ENCODE measurements at places on chromosomes 16 and 17.

DNA sequence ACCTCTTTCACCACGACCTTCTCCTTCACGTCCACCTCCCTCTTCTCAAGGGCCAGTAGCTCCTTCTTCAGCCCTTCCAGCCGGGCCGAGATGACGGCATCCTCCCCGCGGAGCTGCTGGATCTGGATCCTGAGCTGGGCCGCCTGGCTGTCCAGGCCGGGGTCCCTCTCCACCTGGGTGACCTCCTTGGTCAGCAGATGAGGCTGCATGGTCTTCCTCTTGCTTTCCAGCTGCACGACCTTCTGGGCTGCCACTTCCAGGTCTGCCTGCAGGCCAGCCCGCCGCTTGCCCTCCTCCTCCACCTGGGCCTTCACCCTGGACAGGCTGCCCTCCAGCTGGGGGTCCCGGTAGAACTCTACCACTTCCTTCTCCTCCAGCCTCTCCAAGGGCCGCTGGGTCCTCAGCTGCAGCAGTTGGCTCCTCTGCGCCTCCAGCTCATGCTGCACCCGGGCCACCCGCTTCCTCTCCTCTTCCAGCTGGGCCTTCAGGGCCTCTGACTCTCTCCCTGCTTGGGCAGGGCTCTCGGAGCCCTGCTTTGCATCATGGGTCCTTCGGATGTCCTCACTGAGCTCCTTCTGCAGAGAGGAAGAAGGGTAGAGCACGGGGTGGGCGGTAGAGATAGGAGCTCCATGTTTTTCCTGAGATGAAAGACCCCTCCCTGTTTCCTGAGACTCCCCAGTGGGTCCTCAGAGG lies 9.5 kb downstream of the CDK3 start:
- DNase-seq, result no peak

DNA sequence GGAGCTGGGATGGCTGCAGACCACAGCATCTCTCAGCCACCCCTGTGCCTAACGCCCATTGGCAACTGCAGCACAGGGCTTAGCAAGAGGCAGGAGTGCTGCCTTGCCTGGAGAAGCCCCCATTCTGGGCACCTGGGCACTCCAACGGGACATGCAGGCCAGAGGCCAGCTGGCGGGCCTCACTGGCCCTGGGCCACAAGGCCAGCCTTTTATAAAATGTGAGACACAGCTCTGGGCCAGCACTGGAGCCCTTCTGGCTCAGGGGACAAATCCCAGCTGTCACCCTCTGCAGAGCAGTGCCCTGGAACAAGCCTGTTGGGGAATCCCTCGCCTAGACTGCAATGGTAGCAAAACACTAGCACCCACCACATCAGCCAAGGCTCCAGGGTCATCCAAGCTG lies 171.8 kb downstream of the WSCD1 start:
- no peak for DNase-seq

DNA sequence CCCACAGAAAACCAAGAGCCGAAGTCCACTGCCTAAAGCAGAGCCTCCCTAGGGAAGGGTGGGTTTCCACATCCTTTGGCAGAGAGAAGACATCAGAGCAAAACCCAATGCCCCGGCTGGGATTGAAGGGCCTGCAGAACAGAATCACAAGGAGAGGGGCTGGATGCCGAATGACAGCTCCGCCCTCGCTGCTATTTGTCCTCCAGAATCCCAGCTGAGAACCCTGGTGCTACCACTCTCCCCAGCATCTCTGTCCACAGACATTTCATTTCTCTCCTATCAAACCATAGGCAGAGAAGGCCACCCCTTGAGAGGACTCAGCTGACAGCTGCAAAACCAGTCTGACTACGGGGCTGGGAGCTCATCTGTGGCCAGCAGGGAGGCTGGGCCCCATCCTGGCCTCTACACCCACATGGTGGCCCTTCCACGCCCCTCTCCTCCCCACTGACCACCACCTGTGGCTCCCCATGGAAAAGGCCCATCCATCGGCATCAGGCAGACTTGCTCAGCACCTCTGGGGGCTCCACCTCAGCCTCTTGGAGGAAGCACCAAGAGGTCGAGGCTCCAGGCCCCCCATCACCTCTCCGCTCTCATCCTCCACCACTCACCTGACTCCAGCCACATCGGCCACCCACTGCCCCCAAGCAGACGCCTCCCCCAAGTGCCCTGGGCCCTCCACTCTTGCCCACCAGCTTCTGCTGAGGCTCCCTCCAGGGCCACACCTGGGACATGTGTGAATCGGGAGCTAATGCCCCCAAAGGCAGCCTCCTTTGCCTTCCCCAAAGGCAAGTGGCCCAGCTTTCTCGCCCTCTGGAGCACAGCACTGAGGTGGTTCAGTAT lies 288.5 kb downstream of the C16orf95 start:
- DNase-seq, result no peak

GRCh38 chr16:30924076-30924912 lies 922 bp downstream of the FBXL19 start:
- no peak for DNase-seq

- no peak for DNase-seq
These were observed 6.1 kb downstream of the TBX21 start for GRCh38 chr17:47739150-47739549.

- DNase-seq, result peak; percentile 33
These were observed 34.4 kb downstream of the C16orf78 start for GRCh38 chr16:49407873-49408550.

DNA sequence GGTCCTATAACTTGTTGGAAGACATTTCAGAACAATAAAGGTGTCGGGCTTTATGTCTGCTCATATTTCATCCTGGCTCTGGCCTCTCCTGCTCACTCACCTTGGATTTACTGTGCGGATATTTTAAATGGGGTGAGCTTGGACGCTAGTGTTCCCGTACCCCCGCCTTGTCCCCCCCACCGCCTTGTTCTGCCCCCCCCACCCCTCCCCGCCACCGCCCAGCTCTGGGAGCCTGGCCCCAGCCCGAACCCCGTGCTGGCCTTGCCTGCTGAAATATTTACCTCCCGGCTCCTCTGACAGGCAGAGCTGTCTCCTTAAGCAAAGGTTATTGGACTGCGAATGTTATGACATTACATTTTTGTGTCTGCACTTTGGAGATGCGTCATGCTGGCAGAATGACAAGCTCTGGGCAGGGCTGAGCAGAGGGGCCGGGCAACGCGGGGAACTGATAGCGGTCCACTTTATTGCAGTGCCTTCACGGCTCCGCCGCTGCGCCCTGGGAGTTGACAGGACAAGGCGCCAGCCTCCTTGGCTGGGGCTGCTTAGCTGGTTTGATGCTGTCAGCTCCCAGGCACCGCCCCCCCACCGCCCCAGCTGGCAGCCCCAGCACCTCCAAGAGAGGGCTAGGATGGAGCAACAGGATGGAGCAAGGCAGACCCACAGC lies 222.5 kb upstream of the GSE1 start:
- no peak for DNase-seq

- DNase-seq, result no peak
These were observed 102.4 kb downstream of the SPECC1 start for GRCh38 chr17:20111538-20111937.

DNA sequence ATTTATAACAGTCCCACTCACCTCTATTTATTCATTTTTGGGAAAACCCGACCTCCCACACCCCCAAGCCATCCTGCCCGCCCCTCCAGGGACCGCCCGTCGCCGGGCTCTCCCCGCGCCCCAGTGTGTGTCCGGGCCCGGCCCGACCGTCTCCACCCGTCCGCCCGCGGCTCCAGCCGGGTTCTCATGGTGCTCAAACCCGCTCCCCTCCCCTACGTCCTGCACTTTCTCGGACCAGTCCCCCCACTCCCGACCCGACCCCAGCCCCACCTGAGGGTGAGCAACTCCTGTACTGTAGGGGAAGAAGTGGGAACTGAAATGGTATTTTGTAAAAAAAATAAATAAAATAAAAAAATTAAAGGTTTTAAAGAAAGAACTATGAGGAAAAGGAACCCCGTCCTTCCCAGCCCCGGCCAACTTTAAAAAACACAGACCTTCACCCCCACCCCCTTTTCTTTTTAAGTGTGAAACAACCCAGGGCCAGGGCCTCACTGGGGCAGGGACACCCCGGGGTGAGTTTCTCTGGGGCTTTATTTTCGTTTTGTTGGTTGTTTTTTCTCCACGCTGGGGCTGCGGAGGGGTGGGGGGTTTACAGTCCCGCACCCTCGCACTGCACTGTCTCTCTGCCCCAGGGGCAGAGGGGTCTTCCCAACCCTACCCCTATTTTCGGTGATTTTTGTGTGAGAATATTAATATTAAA lies 638 bp upstream of the TMEM88 start:
- no peak for DNase-seq

GRCh38 chr16:53083119-53083518 lies 28.3 kb downstream of the CHD9 start:
- no peak for DNase-seq

DNA sequence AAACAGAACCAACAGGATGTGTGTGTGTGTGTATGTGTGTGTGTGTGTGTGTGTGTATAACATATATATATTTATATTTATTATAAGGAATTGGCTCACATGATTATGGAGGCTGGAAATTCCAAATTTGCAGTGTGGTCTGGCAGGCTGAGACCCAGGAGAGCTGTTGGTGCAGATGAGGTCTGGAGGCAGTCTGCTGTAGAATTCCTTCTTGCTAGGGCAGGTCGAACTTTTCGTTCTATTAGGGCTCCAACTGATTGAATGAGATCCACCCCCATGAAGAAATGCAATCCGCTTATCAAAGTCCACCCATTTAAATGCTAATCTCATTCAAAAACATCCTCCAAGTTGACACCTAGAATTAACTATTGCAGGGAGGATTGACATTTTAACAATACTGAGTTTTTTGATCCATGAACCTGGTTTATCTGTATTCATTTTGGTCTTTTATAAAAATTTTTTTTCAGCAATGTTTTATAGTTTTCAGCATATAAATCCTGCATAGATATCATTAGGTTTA lies 85.0 kb downstream of the CYLD start:
- no peak for DNase-seq

DNA sequence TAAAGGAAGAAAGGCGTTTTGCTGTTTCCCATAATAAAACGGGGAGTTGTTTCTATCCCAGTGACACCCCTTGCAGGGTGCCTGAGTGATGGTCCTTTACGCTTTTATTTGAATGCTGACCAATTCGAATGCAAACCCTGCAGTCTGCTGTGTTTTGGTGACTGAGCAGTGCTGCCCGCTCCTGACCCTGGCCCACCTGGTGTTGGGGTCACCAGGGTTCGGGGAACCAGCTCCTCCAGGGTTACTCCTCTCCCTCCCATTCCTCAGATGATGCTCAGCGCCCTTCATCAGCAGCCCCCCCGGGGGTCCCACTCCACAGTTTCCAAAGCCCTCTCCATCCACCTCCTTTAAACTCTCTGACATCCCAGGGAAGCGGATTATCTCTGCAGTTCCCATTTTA lies 6.0 kb downstream of the CA4 start:
- DNase-seq, result no peak

DNA sequence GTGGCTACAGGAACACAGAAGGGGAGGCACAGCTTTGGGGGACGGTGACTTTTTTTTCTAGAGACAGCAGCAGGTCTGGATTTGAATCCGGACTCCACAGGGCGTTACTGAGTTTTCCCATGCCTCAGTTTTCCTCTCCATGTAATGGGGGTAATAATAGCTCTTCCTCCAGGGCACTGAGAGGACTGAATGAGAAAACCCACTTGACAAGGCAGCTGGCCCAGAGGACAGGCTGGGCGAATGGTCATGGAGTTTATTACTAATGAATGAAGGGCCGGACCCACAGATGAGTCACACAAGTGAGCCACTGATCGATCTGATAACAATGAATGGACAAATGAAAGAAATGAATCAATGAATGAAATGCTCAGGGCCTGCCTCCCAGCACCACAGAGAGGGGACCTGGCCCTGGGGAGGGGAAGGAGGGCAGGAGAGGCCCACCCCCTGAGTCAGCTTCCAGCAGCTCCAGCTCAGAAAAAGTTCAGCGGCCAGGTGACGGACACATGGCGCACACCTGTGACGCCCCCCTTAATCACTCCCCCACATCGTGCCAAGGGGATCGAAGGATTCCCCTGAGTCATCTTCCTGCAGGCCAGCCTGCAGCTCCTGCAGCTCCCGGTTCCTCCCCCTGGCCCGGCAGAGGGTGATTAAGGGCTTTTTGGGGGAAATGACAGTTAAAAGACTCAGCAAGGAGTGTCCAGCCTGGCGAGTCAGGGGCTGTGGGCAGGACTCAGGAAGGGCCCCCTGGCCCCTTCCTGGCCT lies 54.3 kb downstream of the SOCS1 start:
- no peak for DNase-seq

DNA sequence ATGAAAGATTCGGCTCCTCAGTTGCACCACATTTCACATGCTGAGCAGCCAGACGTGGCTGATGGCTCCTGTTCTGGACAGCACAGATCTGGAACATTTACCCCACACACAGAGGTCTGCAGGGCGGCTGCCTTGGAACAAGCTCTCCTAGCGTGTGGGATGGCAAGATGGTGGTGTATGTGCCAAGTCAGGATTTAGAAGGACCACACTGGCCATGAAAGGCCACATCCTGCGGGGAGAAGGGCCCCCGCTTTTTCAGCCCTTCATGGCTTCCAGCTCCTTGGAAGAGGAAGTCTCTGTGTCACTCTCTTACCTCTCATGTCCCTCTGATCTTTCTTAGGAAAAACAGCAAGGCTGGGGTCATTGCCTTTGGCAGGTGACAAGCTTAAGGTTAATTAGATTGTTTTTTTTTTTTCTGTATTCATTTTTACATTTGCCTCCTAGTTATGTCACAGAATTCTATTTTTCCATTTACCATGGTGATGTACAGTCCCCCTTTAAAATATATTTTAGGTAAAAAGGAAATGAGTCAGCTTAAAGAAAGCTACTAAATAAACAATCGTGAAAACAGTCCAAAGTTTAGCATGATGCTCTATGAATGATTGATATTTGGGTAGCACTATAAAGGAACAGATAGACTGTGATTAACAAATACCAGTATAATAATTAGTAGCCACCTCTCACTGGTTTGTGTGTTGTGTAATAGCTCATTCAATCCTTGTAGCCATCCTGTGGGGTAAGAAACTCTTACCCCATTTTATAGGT lies 396.6 kb downstream of the CPPED1 start:
- DNase-seq, result no peak

GRCh38 chr17:13222975-13223374 lies 205.1 kb upstream of the ELAC2 start:
- DNase-seq, result no peak

GRCh38 chr17:4155980-4156620 lies 13.1 kb downstream of the CYB5D2 start:
- DNase-seq, result no peak

GRCh38 chr16:86798247-86799041 lies 220.1 kb downstream of the FOXL1 start:
- DNase-seq, result no peak

GRCh38 chr16:4839942-4840341 lies 7.1 kb downstream of the GLYR1 start:
- no peak for DNase-seq

- DNase-seq, result no peak
These were observed 540.8 kb upstream of the HSBP1 start for GRCh38 chr16:83266848-83267553.
